ENCODE measurements at places on chromosomes 1 and 21.

DNA sequence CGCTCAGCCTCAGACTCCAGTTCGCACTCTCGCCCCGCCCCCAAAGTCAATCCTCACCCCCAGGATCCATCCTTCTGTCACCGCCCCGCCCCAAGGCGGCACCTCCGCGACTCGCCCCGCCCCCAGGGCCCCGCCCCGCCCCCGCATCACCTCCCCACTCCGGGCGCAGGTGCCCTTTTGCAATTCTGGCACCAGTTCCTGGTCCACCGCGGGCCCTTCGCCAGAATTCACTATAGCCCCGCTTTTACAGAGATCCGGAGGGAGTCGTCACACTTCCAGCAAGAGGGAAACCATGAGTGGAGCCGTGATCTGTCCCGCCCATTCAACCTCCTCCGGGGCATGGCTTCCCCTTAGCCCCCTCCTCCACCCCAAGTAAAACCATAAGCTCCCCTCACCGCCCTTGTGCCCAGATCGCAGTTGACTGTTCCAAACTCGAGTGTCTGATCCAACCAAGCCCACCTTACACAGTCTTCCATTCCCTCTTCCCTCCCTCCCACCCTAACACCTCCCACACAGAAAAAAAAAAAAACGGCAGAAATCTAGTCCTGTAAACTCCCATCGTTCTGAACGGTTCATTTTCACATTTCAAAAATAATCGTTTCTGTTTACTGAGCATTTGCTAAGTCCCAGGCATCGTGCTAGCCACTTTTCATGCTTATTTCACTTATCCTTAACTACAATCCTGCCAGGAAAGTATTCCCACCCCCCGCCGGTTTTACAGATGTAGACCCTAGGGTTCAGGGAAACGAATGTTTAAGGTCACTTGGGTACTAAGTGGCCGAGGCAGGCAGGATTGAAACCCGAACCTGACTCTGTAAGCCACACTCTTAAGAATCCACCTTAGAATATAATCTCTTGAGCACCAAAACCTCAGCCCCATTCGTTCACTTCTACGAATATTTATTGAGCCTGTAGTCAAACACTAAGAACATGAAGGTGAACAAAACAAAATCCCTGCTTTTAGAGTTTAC is 1.3 kb upstream of the DNAJC16 start:
- DNase-seq = no peak

DNA sequence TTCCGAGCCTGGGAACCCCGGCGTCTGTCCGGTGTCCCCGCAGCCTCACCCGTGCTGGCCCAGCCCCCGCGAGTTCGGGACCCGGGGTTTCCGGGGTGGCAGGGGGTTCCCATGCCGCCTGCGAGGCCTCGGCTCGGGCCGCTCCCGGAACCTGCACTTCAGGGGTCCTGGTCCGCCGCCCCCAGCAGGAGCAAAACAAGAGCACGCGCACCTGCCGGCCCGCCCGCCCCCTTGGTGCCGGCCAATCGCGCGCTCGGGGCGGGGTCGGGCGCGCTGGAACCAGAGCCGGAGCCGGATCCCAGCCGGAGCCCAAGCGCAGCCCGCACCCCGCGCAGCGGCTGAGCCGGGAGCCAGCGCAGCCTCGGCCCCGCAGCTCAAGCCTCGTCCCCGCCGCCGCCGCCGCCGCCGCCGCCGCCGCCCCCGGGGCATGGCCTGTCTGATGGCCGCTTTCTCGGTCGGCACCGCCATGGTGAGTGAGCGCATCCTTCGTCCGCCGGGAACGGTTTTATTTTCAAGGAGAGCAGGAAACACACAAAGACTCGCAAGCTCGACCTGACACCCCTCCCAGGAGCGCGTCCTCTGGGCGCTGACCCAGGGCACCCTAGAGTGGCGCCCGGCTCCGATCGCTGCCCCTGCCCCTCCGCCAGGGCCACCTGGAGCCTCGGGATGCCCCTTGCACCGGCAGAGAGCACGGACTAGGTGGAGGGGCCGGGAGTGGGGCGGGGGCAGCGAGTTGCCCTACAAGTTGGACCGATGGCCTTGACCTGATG is at the start of gene ABCG1:
Gene ABCG1 (plus strand): TSS at position 305 of the 770 bp plus-strand sequence. CDS start 123 bp downstream, at position 428.
- DNase-seq = no peak

GRCh38 chr1:2589431-2590232 is 3.1 kb downstream of the PRXL2B start:
- DNase-seq = no peak

GRCh38 chr1:204442376-204443259 is 31.0 kb upstream of the PPP1R15B start:
- DNase-seq = no peak

DNA sequence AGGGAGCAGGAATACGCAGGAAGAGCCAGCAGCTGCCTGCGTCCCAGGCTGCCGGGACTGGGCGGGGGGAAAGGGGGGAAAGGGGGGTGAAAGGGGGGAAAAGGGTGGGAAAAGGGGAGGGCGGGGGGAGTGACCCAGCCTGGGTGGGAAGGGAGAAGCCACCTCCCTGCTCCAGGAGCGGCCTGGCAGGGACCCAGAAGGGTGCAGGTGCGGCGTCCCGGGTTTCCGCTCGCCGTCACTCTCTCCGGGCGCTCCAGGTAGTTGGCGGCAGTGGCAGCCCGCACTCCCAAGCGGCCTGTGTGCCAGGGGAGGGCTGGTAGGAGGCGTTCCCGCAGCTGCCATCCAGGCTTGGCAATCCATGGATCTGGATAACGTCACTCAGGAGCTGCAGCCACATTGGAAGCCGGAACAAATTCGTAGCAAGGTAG is 141.0 kb upstream of the NGF start:
- no peak for DNase-seq

- DNase-seq = no peak
These were observed 1059.5 kb upstream of the ADGRL4 start for GRCh38 chr1:80066060-80066459.

DNA sequence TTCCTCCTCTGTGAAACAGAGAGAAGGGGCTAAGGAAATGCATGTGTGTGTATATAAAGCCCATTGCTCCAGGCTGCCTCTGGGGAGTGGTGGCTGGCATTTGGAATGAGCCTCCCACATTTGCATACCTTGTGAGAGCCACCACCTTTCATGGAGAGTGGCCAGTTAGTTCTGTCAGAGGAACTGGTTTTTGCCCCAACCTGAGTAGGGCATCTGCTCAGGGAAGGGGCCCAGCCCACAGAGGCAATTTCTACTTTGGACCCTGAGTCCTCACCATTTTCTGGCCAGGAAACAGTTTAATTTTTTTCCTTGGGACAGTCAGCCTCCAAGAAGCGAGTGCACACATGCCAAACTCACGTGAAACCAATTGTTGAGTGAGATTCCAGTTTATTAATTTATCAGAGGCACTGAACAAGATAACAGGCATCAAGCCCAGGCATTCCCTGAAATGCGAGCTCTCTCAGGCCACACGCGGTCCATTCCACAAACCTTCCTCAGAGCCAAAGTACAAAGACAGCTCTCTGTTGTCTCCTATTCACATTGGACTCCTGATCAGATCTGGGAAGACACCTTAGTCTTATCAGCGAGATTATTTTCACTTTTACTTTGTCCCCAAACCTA is 1.0 kb upstream of the SLC6A9 start:
- DNase-seq = no peak

DNA sequence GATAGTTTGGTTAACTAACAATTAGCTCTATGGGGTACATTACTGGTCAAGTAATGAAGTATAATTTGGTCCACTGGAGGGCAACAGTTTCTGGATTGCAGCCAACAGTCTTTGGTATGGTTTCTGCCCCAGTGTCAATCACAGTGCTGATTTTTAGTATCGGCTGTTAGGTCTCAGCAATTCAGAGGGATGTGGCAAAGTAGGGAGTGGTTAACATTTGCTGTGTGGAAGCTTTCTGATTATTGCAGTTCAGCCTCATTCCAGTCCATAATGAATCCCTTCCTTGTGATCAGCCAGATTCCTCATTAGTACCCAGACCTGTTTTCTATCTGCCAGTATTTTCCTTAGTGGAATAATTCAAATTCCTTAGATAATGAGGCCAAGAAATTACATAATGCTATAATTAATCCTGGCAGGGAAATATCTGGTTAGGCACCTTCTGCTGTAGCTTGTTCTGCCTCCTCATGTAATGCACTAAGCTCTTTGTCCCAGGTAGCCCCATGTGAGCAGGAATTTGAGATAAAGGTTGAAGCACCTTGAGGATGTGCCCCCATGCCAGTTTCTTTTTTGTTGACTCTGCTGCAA is 14.0 kb downstream of the F3 start:
- DNase-seq = peak; percentile 1

DNA sequence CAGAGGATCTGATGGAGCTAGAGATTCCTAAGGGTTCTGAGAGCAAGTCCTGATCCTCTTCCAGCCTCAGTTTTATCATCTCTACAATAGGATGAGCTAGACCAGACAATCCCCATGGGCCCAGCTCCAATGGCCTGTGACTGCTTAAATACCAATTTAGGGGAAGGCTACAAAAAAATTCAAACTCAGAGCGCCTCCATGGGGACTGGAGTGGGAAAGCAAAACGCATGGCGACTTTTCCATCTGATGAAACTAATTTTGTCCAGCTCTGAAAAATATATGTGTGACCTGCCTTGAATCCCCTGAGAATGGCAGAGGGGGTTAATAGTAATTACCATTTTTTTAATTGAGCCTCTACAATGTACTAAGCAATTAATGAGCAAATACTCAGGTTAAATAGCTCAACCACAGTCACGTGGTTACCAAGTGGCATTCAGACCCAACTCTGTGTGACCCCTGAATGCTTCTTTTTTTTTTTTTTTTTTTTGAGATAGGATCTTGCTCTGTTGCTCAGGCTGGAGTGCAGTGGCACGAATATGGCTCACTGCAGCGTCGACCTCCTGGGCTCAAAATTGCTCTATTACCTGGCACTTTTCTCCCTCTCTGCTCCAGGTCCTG is 8.4 kb downstream of the EXTL1 start:
- DNase-seq = no peak

- no peak for DNase-seq
These were observed 62.9 kb upstream of the TMPRSS2 start for GRCh38 chr21:41570791-41571355.

DNA sequence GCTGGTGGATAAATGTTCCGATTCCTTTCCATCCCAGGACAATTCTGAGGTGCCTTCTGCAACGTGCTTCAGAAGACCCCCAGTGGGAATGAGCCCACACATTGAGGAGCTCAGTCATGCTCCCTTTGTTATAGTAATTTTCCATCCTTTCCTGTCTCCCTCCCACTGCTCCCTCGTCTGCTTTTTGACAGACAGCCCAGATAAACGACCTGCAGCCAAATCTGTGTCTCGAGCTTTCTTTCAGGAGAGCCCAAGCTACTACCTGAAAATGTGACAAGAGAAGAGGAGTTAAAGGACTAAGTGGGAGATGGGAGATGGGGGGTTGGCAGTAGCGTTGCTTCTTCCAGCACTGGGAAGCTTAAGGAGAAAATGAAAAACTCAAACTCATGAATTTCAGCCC is 65.9 kb upstream of the LRRN2 start:
- no peak for DNase-seq

GRCh38 chr1:15384301-15384901 is 25.3 kb upstream of the EFHD2 start:
- DNase-seq = peak; percentile 78

DNA sequence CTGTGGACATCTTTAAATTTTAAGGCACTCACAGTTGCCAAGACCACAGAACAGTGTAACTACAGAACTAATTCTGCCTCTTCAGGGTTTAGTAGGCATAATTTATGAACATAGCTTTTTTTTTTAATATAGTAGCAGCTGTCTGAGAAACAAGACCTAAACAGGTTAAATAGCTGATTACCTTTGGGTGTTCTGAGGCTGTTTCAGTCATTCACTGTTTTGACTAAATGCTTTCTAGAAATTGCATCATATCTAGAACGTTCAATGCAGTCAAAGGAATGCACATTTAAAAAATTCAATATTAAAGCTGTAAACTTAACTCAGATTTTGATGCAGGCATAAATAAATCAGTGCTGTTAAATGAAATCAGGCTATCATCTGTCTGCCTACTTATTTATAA is 101.6 kb downstream of the BRINP3 start:
- no peak for DNase-seq

DNA sequence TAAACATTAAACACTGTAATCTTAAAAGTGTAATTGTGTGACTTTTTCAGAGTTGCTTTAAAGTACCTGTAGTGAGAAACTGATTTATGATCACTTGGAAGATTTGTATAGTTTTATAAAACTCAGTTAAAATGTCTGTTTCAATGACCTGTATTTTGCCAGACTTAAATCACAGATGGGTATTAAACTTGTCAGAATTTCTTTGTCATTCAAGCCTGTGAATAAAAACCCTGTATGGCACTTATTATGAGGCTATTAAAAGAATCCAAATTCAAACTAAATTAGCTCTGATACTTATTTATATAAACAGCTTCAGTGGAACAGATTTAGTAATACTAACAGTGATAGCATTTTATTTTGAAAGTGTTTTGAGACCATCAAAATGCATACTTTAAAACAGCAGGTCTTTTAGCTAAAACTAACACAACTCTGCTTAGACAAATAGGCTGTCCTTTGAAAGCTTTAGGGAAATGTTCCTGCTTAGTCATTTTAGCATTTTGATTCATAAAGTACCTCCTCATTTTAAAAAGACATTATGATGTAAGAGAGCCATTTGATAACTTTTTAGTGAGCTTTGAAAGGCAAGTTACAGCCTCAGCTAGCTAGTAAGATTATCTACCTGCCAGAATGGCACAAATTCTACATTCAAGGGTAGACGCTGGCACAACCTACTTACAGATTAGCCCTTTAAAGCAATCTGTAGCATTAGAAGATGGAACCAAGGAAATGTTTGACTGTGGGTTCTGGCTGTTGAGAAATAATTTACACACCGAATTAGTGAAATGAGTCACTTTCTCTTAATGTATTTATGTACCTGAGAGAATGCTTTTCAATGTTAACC is 9.4 kb downstream of the SOD1 start:
- peak; percentile 22 for DNase-seq

GRCh38 chr21:46336603-46337002 is 12.6 kb downstream of the PCNT start:
- no peak for DNase-seq

GRCh38 chr1:165598676-165599059 is 32.4 kb upstream of the MGST3 start:
- no peak for DNase-seq

GRCh38 chr21:37916310-37917051 is at the start of gene KCNJ6:
Gene KCNJ6 (minus strand): TSS chr21:37916457. CDS start chr21:37840682, 75,775 bp downstream.
- DNase-seq = no peak

- no peak for DNase-seq
These were observed 88.1 kb upstream of the WARS2 start for GRCh38 chr1:119228335-119229080.

- no peak for DNase-seq
These were observed 3.1 kb downstream of the PTAFR start for GRCh38 chr1:28173151-28173979.

DNA sequence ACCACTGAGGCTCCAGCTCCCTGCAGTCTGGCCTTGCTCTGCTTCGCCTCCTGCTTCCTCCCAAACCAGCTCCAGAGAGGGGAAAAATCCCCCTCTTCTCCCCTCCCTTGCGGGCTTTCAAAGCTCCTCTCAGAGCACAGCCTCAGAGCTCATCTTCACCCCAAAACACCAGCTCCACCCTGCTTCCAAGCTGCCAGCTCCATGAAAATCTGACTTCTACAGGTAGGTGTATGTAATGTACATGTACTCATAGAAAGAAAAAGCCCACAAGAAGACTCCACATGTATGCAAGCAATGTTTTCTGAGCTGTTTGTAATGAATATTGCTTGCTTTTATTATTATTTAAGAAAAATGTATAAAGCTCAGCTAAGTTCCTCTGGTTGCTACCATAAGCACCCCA is 8.4 kb downstream of the SLC41A1 start:
- no peak for DNase-seq

Data from GM10248 (cell line).